ENCODE measurements at places on chromosomes 12 and 14. TPM values are rescaled to one million over a fixed set of nuclear protein-coding genes. Genes with fewer than 3 reads are reported as not detected.

Gene NAV3
- 6.0 TPM for polyA plus RNA-seq

Gene ACSM4
- not detected for polyA plus RNA-seq

Gene MYF5
- polyA plus RNA-seq: not detected

Gene RHOJ
- polyA plus RNA-seq: 62.7 TPM

Gene PPM1H
- polyA plus RNA-seq: 12.1 TPM

Gene OR10A7
- polyA plus RNA-seq: not detected

Gene DDX55
- 44.7 TPM for polyA plus RNA-seq

Gene TMPRSS12
- 0.12 TPM for polyA plus RNA-seq

Gene CMA1
- polyA plus RNA-seq: 0.40 TPM

Gene PPP1CC
- 199 TPM for polyA plus RNA-seq

Gene LRRC43
- 2.6 TPM for polyA plus RNA-seq

Gene NPFF
- 0.65 TPM for polyA plus RNA-seq

Gene ESR2
- 2.1 TPM for polyA plus RNA-seq

Gene E2F7
- polyA plus RNA-seq: 6.9 TPM

Gene GPR135
- polyA plus RNA-seq: 5.6 TPM

Gene CCDC177
- not detected for polyA plus RNA-seq

Gene MYH6
- polyA plus RNA-seq: not detected

Gene HSPA2
- polyA plus RNA-seq: 17.1 TPM

Gene LHX5
- polyA plus RNA-seq: not detected

Gene HNF1A
- 2.1 TPM for polyA plus RNA-seq

Gene CD163L1
- 6.9 TPM for polyA plus RNA-seq

Gene PLXNC1
- 12.2 TPM for polyA plus RNA-seq

Gene TAS2R42
- not detected for polyA plus RNA-seq

Gene MMP19
- polyA plus RNA-seq: 11.8 TPM

Gene RPL10L
- polyA plus RNA-seq: not detected

Gene STON2
- 10.5 TPM for polyA plus RNA-seq

Gene EFCAB11
- polyA plus RNA-seq: 12.5 TPM

Gene SMIM41
- polyA plus RNA-seq: 5.0 TPM

Gene HHIPL1
- polyA plus RNA-seq: 2.7 TPM

Gene KERA
- polyA plus RNA-seq: 0.14 TPM

Gene TESPA1
- polyA plus RNA-seq: 1.5 TPM

Gene WNT5B
- 5.8 TPM for polyA plus RNA-seq

Gene DEGS2
- 4.1 TPM for polyA plus RNA-seq

Gene DHH
- polyA plus RNA-seq: 0.80 TPM

Gene NRL
- polyA plus RNA-seq: 1.5 TPM

Gene INHBC
- not detected for polyA plus RNA-seq

Gene MEG3
- polyA plus RNA-seq: 398 TPM

Gene RAPGEF3
- polyA plus RNA-seq: 10.8 TPM

Gene UBR7
- polyA plus RNA-seq: 36.9 TPM

Gene AQP6
- polyA plus RNA-seq: 0.56 TPM
